ENCODE measurements at places on chromosomes 1 and 21.

DNA sequence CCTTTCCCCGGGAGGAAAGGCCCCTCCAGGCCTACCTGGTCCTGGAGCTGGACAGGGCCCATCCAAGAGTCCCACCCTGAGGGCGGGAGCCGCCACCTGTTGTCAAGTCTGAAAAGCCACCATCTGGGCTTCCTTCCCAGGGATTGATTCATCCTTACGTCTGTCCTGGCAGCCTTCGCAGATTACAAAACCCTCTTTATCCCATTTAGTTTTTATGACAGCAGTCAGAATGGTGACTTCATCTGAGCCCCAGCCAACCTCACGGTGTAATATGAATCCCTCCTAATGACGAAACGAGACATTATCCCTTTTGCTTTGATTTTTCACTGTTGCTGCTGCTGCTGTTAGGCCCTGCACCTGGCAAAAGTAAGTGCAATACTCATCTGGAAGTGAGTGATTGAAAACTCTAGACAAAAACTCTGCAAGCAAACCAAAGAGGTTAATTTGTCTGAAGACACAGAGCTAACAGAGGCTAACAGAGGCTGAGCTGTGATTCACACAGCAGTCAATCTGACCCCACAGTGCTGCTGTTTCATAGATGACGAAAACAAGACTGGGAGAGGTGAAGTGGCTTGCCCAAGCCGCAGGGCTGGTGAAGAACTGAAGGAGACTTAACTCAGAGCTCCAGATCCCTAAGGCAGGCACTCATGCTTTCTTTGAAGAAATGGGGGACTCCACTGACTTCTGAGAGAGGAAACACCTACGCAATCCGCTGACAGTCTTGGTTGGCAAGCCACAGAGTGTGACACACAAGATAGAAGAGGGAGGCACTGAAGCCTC is 30.0 kb upstream of the S100A7 start:
- no peak for DNase-seq

DNA sequence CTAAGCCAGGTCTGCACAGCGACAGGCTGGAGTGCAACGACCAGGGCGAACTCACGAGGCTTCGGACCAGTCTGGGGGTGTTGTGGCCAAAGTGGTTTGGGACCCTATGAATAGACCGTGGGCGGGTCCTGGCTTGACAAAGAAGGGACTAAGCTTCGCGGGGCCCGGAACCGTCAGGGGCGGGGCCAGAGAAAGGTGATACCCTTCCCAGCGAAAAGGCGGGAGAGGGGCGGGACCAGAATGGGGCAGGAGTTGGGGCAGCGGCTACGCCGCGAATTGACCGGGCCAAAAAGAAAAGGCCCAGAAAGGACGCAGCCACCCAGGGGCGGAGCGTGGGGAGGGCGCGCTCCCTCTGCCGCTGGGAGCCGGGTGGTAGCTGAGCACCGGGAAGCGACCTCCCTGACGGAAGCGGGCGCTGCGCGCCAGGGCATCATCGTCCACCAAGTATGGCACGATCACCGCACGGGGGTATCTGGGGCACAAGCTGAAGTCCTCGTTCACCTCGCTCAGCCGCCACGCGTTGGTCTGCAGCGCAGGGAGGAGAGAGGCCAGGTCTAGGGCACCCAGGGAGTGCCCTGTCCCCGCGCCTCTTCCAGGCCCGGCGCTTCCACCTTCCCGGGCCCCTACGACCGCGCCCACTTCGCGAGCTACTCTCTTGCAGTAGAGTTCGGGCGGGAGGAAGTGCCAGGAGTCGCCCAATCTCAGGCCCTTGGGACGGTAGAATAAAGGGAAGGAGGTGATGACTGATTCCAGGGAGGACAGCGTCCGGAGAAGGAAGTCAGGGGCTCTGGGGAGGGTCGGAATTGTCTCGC is 6.7 kb upstream of the FAM167B start:
- no peak for DNase-seq

GRCh38 chr1:147334292-147334691 is 91.8 kb downstream of the CHD1L start:
- DNase-seq = no peak

- DNase-seq = no peak
Observed at GRCh38 chr1:94061513-94062443, 59.2 kb downstream of the ABCA4 start.

DNA sequence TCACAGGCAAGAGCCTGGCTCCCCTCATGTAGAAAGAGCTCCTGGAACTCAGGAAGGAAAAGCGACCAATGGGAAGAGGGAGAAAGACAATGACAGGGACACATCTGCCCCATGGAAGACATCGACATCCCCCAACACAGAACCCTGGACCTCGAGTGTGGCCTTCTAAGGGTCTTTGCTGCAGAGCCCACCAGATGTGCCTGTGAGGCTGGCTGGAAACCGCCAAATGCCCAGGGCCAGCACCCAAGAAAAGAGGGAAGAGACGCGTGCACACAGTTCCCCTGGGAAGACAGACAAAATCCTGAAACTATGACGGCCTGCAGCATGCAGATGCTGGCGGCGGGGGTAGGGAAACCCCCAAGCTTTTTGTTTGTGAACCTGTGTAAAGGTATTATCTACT is 36.4 kb upstream of the ADARB1 start:
- no peak for DNase-seq

DNA sequence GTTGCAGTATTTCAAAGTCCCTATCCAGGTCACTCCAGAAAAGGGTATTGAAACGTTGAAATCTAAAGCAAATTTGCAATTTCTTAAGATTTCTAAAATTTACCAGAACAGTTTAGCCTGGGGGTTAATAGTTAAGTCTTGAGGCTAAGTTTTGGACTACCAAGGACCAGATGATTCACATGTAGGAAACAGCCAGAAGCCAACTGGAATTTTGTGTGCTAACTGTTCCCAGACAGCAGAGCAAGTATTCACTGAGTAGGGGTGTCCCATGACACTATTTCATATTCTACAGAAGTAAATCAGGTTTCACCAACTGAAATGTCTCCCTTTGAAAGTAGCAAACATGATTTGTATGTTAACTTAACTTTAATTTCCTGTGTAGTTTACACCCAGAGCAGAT is 11.5 kb upstream of the C1orf105 start:
- no peak for DNase-seq

DNA sequence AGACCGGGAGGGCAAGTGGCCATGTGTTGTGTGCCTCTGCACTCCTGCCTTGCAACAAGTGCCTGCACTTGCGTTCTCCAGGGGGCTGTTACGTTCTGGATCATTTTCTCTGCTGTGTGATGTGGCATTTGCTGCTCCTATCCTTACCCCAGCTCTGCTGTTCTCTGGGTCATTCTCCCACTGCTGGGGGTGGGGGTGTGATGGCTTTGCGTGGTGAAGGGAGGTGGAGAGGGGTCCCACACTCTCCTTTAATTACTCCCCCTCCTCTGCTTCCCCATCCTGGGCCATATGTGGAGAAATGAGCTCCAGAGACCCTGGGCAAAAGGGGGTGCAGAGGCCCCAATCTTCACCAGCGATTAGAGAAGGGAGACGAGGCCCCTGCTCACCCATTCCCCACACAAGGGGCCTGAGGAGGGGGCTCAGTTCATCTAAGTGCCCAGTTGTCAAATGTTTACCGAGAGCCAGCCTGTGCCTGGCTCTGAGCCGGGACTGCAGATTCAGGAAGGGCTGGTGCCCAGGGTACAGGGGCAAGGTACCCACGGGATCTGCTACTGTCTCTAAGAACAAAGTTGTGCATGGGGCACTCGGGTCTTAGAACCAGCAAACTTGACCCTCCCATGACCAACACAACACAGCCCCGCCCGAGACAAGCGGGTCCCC is 355.4 kb downstream of the PTPRU start:
- DNase-seq = no peak

GRCh38 chr1:153395136-153395685 is 4.3 kb upstream of the S100A8 start:
- DNase-seq = no peak

DNA sequence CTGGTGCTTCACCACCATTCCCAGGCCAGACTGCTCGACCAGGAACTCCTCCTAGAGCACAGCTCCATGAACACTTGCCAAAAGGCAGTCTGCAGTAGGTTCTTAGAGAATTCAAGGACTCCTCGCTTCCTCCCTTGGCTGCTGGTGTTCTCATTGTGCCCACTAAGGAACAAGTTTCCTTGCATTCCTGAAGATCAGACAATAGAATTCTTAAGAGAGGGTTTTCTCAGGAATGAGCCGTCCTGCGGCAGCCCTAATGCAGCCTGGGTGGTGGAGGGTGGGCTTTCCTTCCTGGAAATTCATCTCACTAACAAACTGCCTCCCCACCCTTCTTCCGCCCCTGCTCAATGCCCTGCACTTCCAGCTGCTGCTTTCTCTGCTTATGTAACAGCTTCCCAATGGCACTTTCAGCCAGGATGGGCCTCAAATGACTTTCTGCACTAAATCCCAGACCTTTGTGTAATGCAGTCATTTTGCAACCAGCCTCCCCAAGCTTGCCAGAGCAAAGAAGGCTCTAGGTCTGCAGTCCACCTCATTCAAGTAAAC is 287.9 kb downstream of the PLPP3 start:
- no peak for DNase-seq

- DNase-seq = no peak
Observed at GRCh38 chr1:233281711-233282581, 13.6 kb downstream of the PCNX2 start.

- DNase-seq = no peak
Observed at GRCh38 chr1:212957546-212957945, 7.2 kb downstream of the VASH2 start.

DNA sequence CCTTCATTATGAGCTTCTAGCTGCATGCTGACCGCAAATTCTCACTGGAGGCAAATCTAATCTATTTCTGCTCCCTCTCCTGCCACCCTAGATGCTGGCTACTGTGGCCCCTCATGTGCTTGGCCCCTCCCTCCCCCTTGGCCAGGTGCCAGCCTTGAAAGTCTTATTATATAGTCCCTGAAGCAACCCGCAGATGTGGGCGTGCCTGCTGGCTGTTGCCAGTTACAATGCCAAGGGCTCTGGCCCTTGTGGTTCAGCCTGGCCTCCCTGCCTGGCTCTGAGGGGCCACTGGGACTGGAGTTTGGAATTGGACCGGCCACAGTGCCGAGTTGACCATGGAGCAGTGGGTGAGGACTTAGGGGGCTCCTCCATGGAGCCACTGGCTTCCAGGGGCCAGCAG is 78.9 kb upstream of the ACTRT2 start:
- no peak for DNase-seq

DNA sequence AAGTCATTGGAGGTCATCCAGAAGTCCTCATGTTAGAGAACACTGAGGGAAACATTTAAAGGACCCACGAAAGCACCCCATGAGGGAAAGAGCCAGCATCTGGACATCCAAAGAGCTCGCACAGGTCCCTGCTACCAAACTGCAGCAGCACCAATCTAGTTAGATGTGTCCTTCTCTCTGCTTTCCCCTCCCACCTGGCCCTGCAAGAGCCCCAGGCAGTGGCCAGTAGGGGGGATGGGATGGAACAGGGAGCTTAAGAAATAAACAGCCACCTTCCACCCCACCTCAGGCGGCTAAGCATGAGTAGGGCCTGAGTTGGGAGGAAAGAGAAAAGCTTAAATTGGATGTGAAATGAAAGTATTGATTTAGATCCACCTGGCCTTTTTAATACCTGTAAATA is 175.9 kb upstream of the KCND3 start:
- no peak for DNase-seq

- DNase-seq = no peak
Observed at GRCh38 chr1:38133756-38134155, 87.2 kb upstream of the POU3F1 start.

DNA sequence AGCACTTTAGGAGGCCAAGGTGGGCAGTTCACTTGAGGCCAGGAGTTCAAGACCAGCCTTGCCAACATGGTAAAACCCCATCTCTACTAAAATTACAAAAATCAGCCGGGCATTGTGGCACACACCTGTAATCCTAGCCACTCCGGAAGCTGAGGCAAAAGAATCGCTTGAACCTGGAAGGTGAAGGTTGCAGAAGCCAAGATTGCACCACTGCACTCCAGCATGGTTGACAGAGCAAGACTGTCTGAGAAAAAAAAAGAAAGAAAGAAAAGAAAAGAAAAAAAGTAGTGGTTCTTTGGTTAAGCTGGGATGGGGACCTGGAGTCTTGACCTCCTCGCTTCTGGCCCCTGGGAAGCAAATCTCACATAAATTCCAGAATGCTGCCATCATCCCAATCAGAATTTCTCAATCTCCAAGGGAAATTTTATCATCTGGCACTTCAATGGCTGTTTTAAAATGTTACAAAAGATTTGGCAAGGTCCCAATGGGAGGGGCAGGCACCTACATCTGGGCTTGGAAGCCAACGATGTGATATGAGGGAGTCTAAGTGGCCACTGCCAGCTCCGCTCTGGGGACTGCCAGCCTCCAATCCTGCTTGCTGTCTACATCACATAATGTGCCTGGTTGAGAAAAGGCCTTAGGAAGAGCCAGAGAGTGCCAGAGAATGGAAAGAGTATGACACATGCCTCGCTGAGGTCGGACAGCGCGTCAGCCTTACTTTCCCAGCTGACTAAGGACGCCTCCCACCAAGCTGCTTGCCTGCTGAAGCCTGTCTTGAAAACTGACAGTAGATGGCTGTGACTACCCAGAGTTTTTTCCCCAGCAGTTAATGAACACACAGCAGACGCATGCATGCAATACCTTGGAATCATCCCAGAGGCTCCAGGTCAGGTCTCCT is 42.1 kb upstream of the SRP9 start:
- DNase-seq = no peak

DNA sequence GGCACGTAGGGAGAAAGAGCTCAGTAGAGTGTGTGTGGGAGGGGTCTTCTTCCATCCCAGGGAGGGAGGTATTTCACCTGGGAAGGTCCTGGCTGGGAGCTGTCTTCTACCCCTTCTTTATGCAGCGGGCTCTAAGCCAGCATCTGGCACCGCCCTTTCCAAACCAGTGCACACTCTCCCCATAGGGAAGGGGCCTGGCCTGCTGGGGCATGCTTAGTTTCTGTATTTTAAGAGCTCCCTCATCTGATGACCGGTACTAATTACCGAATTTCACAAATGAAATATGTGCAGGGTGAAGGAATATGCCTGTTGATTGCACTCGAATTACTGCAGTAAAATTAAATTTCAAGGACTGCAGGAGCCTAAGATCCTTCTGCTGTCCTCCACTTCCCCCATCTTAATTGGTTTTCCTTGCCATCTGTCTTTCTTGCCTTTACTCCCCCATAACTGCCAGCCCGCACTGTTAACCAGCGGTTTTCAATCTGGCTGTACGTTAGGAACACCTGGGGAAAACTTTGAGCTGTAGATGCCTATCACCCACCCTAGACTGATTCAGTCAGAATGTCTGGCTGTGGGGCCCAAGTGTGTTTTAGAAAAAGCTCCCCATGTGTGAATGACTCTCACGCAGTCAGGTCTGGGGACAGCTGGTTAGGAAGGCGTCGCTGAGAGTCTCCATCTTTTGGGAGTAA is 20.1 kb downstream of the GALNT2 start:
- no peak for DNase-seq

GRCh38 chr21:14119038-14119437 is 91.7 kb downstream of the LIPI start:
- DNase-seq = no peak

DNA sequence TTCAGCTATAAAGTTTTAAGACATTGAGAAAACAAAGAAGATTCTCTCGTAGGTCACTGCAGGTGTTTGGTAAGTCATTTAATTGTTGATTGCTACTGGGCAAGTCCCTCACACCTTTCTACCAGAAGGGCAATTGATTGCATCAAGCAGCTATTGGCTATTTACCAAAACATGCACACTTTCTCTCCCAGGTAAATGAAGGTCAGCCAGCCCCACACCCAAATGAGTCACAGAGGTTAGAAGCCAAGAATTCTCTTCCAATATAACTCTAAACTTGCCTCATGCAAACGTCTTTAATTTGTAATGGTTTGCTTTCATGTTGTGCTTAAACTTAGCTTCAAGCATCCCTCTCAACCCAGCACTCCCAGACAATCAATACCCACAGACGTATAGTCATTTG is 475.3 kb upstream of the ADGRL2 start:
- DNase-seq = no peak
